CD8-positive, alpha-beta memory T cell (primary cell): ENCODE measurements at places on chromosomes 13 and 19.
A peak's percentile ranks its signal among the peaks of the same experiment; 100 is the strongest.

DNA sequence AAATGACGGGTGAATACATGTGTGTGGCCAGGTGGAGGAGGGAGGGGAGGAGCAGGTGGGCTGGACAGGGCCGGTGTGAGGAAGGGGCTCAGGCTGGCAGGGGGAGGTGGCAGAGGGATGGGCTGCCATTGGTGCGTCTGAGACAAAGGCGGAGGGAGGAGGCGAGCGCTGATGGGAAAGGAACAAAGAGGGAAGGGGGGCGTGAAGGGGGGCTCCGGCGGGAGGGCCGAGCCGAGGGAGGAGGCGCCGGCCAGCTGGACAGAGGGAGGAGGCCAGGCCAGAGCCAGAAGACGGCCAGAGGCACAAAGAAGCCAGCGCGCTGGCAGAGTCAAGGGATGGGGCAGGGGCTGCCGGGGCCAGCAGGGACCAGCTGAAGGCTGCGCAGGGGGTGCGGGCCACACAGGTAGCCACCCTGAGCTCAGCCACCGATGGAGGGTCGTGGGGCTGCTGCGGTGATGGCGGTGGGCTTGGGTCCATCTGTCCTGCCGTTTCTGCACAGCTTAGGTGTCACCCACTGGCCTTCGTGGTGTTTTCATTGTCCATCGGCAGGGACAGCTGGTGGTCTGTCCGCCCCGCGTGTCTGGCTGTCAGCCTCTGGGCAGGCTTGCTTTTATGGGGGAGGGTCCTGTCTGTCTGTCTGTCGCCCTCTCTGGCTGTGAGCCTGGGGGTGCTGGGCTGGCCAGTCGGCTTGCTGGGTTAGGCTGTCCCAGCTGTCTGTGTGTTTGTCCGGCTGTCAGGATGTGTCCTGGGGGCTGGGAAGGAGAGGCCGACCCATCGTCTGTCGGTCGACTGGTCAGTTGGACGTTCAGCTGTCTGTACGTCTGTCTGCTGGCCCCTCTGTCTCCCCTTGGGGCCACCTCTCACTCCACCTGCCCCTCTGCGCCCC is 2.2 kb downstream of the APC2 start:
- no peak for DNase-seq

DNA sequence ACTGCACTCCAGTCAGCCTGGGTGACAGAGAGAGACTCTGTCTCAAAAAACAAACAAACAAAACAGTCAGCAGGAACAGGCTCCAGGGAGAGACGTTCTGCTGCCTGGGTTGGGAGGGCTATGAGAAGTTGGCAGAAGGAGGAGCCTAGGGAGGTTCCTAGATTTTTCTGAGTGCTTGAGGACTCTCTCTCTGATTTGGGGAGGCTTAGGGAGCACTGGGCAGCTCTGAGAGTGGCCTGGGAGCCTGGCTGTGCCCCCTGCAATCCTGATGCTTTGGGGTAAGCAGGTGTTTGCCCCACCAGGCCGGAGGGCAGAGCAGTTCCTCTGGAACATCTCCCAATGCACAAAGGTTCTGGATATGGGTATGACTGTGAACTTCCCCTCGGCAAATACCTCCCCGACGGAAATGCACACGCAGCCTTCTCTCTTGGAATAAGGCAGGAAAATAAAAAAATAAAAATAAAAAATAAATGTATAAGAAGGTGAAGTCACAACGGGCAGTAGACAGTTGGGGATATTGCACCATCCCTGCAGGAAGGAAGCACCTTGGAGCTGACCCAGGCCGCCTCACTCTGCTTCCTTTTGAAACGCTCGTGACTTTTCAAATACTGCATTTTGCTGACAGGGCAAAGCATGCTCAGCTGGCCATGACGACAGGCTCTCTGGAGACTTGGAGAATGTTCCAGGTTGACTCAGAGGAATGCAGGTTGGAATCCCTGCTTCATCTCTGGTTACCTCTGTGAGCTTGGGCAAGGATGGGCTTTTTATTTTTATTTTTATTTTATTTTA is 26.5 kb upstream of the HOMER3 start:
- DNase-seq = no peak

DNA sequence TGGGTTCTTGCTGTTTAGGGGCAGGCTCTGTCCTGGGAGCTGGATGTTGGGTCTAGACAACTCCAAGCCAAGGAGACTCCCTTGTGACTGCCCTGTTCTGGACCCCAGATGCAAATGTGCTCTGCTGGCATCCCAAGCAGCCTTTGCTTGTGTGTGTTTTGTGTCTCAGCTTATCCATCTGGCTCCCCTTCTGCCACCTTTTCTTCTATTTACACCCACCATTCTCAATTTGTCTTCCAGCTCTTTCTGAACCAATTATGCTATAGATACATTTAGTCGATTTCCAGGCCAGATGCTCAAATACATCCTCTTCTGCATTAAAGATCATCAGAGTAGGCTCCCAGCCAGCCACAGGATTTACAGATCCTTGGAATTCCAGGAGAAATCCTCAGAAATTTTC is 115.0 kb upstream of the SLC7A1 start:
- DNase-seq = no peak

DNA sequence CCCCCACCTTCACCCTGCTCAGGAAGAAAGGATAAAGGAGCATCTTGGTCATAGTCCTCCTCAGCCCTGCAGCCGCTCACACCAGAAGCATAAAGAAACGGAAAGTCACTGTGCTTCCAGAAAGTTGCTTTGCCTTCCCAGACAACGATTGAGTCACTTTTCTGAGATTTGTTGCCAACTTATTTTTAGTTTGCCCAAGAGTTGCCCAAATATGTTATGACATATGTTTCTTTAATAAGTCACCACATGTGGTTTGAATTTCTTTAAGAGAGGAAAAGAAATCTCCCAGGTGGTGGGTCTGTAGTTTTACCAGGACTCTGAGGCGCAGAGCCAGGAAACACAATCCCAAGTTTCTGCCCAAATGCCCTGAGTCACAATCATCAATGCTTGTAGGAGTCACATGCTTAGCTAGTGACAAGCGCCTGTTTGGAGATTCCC is 63.4 kb upstream of the LRCH1 start:
- DNase-seq = no peak

- DNase-seq = no peak
Observed at GRCh38 chr19:10872546-10873107, 1.3 kb downstream of the CARM1 start.

- DNase-seq = no peak
Observed at GRCh38 chr13:75319254-75319653, 162.7 kb downstream of the TBC1D4 start.

DNA sequence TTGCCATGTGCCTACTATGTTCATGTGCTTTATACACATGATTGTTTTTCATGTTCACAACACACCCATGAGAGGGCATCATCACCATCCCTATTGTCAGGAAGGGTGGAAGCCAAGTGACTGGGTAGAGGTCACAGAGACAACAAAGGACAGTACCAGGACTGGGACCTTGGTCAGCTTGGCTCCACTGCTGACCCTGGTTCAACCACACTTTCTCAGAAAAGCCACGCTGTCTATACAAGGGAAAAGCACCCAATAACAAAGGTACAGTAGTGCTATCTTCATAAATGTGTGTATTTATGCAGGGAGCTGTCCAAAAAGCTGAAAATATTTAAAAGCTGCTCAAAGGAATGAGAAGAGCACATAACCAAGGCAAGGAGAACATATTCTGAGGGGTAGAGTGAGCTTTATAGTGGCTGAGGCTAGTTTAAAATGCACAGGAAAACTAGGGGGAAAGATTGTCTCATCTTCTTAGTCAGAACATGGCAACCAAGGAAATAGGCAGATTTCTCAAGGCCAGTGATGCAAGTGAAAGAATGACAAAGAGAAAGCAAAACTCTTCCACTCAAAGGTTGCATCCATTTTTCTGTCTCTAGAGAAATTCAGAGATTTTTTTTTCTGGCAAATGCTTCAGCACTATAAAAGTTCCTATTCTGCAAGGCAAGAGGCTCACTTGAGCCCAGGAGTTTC is 415.0 kb downstream of the FOXO1 start:
- DNase-seq = no peak

- no peak for DNase-seq
Observed at GRCh38 chr19:16590876-16591802, 18.9 kb upstream of the SLC35E1 start.

DNA sequence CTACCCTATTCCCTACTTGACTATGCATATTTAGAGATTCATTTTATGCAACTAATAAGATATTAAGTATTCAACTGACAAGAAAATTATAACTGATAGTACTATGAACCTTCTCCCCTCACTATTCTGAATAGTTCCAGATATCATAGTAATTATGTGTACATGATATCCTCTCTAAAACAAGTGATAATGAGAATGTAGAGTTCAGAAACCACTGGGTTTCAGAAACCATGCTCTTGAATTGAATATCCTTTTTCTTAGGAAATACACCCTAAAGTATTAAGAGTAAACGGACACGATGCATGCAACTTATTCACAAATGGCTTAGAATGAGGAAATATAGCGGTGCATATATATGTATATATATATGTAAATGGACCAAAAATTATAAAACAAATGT is 160.9 kb downstream of the TBC1D4 start:
- DNase-seq = no peak

DNA sequence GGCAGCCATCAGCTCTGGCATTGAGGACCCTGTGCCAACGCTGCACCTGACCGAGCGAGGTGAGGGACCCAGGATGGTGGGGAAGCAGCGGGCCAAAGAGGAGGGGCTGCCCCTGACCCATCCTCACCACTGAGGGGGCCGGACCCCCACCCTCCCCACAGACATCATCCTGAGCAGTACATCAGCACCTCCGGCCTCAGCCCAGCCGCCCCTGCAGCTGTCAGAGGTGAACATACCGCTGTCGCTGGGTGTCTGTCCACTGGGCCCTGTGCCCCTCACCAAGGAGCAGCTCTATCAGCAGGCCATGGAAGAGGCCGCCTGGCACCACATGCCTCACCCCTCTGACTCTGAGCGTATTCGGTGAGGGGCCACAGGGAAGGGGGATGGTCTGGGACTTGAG is 7.3 kb downstream of the LENG1 start:
- no peak for DNase-seq

GRCh38 chr19:51001515-51001914 is at the start of gene KLK8:
KLK8 (minus strand) TSS chr19:51001604; CDS start chr19:51001167, 437 bp downstream.
- no peak for DNase-seq

GRCh38 chr13:73684750-73685149 is 449.5 kb downstream of the KLF12 start:
- no peak for DNase-seq

GRCh38 chr19:8050274-8051096 is 2.1 kb upstream of the CCL25 start:
- peak; percentile 79 for DNase-seq

GRCh38 chr19:33524024-33524664 is 2.6 kb upstream of the PEPD start:
- no peak for DNase-seq

GRCh38 chr19:560121-560520 is 12.3 kb upstream of the BSG start:
- DNase-seq = no peak

DNA sequence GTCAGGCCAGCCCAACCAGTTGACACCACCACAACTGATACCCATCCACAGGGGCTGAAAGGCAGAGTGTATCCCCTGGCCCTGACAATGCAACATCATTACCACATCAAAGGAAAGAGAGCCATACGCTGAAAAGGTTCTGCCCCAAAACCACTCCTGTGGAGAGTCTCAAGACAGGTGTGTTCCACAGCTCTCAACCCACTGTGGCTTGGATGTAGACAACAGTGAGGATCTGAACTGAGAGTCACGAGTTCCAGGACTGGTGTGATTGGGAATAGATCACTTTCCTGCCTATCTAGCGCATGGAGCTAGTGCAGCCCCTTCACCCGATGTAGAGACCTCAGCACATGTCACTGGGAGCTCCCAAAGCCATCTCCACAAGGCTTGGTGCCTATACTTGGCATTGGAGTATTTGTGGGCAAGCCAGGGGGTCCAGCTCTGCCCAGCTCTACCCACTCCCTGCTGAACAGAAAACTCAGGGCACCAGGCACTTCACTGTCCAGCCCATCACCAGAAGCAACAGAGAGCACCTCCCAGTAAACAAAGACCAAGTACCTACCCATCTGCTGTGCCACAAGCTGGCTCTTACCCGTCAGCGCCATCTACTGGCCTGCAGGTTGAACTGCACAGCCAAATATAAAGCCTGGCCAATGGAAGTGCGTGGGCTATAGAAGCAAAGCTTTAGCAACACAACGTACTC is 579.5 kb downstream of the UQCRFS1 start:
- peak; percentile 50 for DNase-seq

GRCh38 chr19:44845286-44845611 is 848 bp upstream of the NECTIN2 start:
- DNase-seq = no peak

- no peak for DNase-seq
Observed at GRCh38 chr19:46616631-46617322, 8.1 kb downstream of the PTGIR start.

DNA sequence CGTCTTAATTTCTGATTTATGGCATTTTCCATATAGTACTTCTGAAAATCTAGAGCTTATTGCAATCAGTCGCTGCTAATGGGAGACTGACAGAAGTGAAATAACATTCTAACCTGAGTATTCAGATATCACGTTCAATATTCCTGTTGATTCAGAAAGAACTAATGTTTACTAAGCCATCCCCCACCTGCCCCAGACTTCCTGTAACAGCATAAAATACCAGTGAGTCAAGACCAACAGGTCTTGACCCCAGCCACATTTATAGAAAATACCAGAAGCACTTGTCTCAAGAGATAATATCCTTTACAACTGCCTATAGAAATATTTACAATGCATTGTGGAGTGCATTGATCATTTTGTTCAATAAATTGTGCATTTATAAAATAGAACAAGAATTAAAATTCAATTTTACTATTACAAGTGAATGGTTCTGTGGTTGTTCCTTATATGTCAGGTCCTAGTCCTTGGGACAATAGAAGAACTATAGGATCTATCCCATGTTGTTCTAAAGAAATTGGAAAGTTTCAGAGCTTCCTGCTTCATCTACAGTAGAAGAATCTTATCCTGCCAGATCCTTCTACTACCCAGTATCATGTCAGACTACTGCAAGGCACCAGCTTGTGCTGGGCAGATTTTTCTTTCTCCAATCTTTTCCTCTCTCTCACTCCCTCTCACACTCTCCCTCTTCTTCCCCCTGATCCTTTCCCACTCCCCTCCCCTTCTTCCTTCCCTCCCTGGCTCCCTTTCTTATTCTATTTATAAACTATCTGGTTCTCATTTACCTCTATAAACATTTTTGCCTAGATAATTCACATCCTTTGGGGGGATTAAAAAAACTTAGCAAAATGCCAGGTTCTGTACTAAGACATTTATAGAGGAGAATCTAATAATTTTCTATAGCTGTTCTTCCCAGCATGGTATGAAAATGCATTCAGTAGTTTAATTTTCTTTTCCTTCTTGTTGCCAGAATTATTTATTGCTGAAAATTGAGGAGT is 629.9 kb downstream of the DIAPH3 start:
- no peak for DNase-seq

GRCh38 chr19:19602136-19602712 is 16.3 kb downstream of the PBX4 start:
- DNase-seq = peak; percentile 62

- no peak for DNase-seq
Observed at GRCh38 chr19:30381366-30381765, 9.2 kb downstream of the ZNF536 start.

- no peak for DNase-seq
Observed at GRCh38 chr13:69999875-70000274, 107.8 kb upstream of the ATXN8OS start.
